ENCODE measurements at places on chromosomes 2 and 18. TPM values are rescaled to one million over a fixed set of nuclear protein-coding genes. Genes with fewer than 3 reads are reported as not detected.
A peak's percentile ranks its signal among the peaks of the same experiment; 100 is the strongest.

DNA sequence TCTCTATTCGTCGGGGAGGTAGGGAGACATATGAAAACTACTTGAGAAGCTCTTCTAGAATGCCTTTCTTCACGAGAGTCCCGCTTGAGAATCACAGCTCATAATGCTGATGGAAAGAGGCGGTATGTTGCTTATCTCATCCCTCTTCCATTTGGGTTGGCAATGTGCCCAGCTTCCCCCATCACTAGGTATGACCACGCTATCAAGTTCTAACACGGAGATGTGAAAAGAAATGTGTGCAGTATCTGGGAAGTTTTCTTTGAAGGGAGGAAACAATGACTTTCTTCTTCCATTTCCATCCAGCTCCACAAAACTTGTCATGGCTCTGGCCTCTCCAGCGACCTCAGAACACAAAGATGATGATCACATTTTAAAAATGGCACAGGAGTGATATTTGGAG is 742.4 kb downstream of the DCDC2C start:
- no peak for DNase-seq

DNA sequence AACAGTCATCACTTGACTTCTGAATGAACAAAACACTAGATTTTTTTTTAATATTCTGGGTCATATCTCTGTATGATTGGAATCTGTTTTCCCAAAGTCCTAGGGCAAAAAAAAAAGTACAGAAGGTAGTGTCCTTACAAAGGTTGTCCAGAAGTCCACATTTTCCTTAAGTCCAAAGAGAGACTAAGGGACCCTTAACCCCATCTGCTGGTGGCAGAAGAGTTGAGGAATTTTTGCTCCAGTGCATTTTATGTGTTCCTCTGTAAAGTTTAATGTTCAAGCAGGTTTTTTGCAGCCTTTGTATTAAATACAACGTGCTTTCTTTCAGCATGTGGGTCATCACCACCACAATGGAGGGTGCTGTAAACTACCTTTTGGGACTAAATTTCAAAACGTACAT is 215.9 kb downstream of the SP3 start:
- no peak for DNase-seq

DNA sequence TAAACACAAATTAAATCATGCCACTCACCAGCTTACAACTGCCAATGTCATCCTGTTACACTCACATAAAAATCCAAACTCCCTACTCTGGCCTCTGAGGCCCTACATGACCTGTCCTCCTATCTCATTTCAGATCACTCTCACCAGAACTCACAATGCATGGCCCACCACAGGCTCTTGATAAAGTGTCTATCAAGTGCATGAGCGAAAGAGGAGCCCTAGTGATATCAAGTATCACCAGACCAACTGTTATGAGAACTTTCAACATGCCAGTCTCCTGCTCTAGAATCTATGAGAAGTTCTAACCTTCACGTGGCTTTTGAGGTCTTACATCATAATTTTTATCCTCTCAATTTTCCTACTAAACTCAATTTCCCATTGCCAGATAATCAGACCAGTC is 76.4 kb upstream of the CD226 start:
- DNase-seq = no peak

DNA sequence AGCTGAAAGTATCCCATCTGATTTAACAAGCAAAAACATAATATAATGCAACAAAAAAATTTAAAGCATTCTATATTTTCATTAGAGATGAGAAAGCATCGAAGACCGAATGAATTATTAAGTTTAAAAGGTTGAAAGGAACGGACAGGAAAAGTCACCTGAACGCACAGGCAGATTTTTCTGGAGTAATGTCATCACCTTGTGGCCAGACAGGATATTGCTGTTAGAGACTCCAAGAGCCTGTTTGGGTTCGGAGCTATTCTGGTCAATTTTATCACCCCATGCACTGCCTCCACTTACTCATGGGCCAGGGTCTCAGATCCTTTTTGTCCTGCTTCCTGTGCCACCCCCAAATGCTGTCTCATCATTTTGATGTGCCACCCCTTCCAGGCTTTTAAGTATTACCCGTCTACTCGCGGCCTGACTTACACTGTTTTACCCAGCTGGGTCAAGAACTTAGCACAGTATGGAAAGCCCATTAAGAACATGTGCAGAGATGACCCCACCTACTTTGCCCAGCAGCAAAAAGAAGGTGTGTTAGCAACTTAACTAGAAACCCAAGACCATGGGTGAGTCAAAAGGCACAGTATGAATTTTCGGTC is 27.3 kb downstream of the GKN2 start:
- peak; percentile 84 for DNase-seq

DNA sequence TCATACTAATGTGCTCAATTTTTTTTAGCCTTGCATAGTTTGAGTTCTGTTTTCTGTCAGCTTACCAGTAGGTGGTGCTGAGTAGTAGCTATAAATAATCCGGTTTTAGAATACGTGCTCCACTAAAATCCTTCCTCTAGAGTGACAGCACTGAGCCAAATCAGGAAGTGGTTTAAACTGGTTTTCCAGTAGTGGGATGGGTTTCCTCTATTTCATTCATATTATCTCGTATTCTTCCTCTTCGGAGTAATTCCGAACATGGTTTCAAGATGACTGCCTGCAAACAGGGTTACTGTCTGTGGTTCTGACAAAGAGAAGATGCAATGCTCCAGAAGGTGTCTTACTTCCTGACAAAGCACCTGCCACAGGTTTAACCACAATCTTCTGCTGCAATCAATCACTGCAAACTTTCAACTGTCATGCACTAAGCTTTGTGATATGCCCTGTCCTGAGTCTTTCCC is 496.9 kb upstream of the VRK2 start:
- DNase-seq = peak; percentile 58

GRCh38 chr2:118084491-118085089 is 3.7 kb upstream of the INSIG2 start:
- DNase-seq = no peak

- DNase-seq = no peak
Observed at GRCh38 chr2:74333896-74334586, 9.2 kb downstream of the SLC4A5 start.

DNA sequence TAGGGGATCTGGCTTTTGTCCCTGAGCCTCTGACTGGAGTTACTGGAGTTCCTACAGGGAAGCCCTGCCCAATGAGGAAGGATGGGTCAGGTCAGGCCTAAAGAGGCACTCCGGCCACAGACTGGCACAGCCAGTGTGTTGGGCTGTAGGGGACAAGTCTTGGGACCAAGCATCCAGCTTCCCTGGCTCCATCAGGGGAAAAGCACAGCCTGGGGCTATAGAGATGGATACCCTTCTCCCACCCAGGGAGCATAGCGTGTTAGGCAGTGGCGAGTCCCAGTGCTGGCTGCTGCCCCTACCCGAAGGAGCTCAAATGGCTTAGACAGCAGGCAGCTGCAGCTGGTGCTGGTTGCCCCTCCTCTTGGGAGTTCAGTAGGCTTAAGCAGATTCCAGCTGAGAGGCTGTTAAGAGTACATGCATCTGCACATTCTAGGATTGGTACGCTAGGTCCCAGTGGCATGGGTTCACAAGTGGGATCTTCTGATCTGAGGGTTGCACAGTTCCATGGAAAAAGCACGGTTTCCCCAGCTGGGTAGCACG is 111.4 kb downstream of the DCDC2C start:
- no peak for DNase-seq

GRCh38 chr18:8341481-8342230 is 267.6 kb upstream of the RAB12 start:
- peak; percentile 20 for DNase-seq

CXCR1 gene
- not detected for total RNA-seq

IL1F10 gene
- not detected for total RNA-seq

GAREM2 gene
- total RNA-seq = 23.8 TPM

BCL11A gene
- 49.2 TPM for total RNA-seq

HMSD gene
- total RNA-seq = 0.54 TPM

UGT1A1 gene
- not detected for total RNA-seq

KRTCAP3 gene
- total RNA-seq = 6.6 TPM

TMEM198 gene
- 25.6 TPM for total RNA-seq

Data from GM23338 (cell line).